ENCODE measurements at places on chromosomes 5 and 9.

- no peak for DNase-seq
Measured at GRCh38 chr5:143134900-143135299, 268.6 kb downstream of the NR3C1 start.

GRCh38 chr9:130220352-130220751, 45.2 kb upstream of the HMCN2 start:
- no peak for DNase-seq

GRCh38 chr5:79535477-79536192, 21.7 kb upstream of the HOMER1 start:
- no peak for DNase-seq

GRCh38 chr9:132324425-132324824, 30.4 kb downstream of the SETX start:
- DNase-seq = no peak

GRCh38 chr5:73201547-73202513, 28.8 kb downstream of the TMEM174 start:
- DNase-seq = no peak

- no peak for DNase-seq
Measured at GRCh38 chr5:6450319-6450833, 1.7 kb downstream of the UBE2QL1 start.

- no peak for DNase-seq
Measured at GRCh38 chr9:73575101-73576060, 423.7 kb downstream of the ANXA1 start.

DNA sequence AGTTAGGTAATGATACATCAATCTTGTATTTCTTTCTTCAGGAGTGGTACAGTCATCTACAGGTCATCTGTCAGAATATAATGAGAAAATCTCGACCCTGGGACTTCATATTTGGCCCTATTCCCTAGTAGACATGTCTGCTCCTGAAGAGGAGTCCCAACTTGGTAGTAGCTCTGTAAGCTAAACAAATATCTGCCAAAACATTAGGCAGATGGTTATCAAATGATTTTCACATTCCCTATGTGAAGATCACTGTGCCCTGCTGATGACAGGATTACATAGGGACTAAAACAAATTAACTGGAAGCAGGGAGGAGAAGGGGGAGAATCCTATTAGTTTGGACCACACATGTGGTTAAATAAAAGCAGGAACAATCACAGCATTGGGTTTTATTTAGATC, 138.6 kb upstream of the NFIB start:
- no peak for DNase-seq

- DNase-seq = no peak
Measured at GRCh38 chr5:132422720-132423437, 53.4 kb downstream of the SLC22A5 start.

GRCh38 chr9:12802093-12802492, 27.3 kb downstream of the LURAP1L start:
- DNase-seq = no peak

GRCh38 chr5:146484714-146485391, 31.1 kb downstream of the GPR151 start:
- DNase-seq = no peak
